ENCODE measurements at places on chromosomes 7 and 10. TPM values are rescaled to one million over a fixed set of nuclear protein-coding genes. Genes with fewer than 3 reads are reported as not detected.
A peak's percentile ranks its signal among the peaks of the same experiment; 100 is the strongest.

DNA sequence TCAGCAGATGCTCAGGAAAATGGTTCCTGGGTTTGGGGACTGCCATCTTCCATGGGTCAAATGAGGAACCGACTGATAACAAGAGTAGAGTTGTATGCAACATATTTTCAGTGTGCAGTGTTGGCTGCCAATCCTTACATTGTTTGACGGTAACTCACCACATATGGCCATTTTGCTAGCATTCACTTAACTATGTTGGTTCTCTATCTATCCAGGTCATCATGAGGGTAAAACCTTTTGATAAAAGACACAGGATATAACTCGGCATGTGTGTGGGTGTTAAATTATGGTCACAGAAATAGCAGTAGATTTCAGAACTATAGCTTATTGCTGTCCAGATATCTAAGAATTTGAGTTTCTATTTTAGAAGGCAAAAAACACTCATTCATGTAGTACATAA, 140.7 kb upstream of the AOAH start:
- no peak for DNase-seq

GRCh38 chr7:77415823-77416620, at the start of gene GSAP:
TSS of gene GSAP (minus strand) at chr7:77416349. CDS start at chr7:77416321, 28 bp downstream.
- peak; percentile 84 for DNase-seq

DNA sequence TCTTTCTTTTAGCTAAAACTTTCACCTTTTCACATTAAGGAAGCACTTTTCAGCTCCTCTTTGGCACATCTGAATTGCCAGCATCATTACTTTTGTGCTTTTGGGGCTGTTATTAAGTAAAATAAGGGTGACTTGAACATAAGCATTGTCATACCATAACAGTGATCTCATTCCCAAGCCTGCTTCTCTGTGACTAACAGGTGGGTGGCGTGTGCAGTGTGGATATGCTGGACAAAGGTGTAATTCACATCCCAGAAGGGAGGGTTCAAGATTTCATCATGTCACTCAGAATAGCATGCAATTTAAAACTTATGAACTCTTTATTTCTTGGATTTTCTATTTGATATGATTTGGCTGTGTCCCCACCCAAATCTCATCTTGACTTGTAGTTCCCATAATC, 517.4 kb upstream of the MKI67 start:
- no peak for DNase-seq

GRCh38 chr10:83012866-83013265, 1126.4 kb upstream of the GHITM start:
- no peak for DNase-seq

The AGAP9 gene
- 3.7 TPM for total RNA-seq
